Activated CD4-positive, CD25-positive, alpha-beta regulatory T cell treated with anti-CD3 and anti-CD28 coated beads, Interleukin-2, amount 50 U/mL, for 72 hours (primary cell): ENCODE measurements at places on chromosomes 12 and 14.

DNA sequence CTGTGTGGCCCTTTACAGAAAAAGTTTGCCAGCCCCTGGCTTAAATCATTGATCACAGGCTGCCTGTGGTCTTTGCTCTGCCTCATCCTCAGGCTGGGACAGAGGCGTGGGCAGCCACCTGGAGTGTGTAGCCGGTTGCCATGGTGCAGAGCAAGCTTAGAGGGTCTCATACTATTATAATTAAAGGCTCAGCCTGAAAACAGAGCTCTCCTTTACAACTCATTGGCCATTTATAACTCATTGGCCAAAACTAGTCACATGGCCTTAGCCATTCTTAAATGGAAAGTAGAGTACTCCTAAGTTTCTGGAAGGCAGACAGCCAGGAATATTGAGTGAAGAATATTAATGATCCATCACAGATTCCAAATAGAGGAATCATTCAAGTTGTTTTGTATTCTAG, 3.0 kb downstream of the HSP90B1 start:
- DNase-seq, result no peak

- DNase-seq, result no peak
Measured at GRCh38 chr12:1836854-1837421, 16.6 kb downstream of the LRTM2 start.

DNA sequence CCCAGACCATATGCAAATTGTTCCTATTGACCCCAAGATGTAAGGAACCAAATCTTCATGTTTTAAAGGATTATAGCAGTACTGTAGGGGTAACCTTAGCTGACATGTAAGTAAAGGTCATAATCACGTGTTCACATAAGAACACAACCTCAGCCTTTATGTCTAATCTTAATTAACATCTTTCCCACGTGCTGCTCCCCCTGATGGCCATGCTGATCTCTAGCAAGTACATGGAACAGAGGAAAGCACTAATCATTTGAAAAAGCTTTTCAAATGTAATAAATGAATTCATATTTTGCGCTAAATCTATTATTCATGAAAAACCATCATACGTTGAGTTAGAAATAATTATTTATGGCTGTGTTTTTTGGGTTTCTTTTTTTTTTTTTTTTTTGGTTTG, 30.5 kb upstream of the ITPR2 start:
- DNase-seq, result no peak

GRCh38 chr12:6426882-6427671, 17.7 kb upstream of the CD27 start:
- DNase-seq, result peak; percentile 81

GRCh38 chr14:58750321-58751269, 112.8 kb downstream of the DACT1 start:
- no peak for DNase-seq

- no peak for DNase-seq
Measured at GRCh38 chr12:112115259-112116045, 6.9 kb upstream of the NAA25 start.

DNA sequence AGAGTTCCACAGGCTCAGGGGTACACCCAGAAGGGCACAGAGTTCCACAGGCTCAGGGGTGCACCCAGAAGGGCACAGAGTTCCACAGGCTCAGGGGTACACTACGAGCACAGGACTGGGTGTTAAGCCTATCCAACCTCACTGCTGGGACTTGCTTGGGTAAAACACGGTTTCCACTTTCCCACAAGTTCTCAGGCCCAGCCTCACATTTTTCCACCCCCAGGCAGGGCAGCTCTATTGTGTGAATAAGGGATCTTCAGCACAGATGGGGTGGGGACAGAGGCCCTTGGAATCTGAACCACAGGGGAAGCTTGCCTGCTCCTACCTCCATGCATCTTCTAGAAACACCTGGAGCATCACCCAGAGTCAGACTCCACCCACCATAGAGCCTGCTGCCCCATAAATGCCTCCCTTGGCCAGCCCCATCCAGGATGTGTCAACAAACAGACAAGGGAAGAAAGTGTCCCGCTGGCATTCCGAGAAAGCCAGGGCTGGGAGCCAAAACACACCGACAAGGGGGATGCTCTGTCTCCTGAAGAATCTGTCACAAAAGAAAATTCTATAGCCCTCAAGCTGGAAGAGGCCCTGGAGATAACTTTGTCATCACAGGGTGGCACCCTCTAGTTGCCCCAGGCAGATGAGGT, 4.8 kb downstream of the CRACR2A start:
- DNase-seq, result no peak

- no peak for DNase-seq
Measured at GRCh38 chr12:80415466-80415865, 28.6 kb upstream of the PTPRQ start.

- DNase-seq, result no peak
Measured at GRCh38 chr12:105756961-105757360, 381.8 kb downstream of the NUAK1 start.

DNA sequence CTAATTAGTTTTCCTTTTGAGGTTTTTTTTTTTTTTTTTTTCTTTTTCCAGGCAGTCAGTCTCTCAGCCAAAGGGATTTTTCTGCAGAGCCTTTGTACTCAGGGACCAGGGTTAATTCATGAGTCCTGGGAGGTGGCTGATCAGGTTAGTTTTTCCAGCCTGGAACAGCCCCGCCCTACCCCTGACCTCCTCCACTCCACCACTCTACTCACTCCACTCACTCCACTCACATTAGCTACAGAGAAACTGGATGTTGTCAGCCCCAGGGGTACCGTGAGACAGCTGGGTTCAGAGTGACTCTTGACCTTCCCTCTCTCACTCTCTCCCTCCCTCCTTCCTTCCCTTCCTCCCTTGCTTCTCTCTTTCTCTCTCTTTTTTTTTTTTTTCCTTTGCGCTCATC, 161.0 kb downstream of the CRADD start:
- no peak for DNase-seq
